ENCODE measurements at places on chromosomes 6 and 20.

GRCh38 chr6:30626484-30627366 lies at the start of gene ATAT1:
Gene ATAT1 (plus strand): TSS chr6:30626874.
- peak; percentile 91 for DNase-seq

GRCh38 chr6:108295676-108296075 lies 822 bp downstream of the AFG1L start:
- no peak for DNase-seq

DNA sequence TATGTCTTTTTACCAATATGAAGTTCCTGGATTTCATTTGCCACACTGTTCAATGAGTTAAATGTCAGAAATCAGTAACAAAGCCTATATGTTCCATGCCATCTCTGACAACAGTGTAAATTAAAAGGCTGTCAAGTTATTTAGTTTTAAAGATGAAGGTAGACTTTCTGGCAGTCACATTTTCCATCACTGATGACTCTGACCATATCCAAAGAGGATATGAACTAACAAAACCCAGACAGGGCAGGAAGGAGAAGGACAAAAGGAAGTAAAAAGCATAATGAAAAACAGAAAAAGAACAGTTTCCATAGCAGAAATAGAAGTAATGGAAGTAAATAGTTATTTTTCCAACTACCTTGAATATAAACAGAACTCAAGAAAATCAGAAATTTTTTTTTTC lies 242.3 kb downstream of the UBE3D start:
- DNase-seq = no peak

- no peak for DNase-seq
Measured at GRCh38 chr6:19333936-19334335, 503.2 kb upstream of the ID4 start.

GRCh38 chr20:17873410-17874270 lies 95.0 kb downstream of the SNX5 start:
- DNase-seq = no peak

DNA sequence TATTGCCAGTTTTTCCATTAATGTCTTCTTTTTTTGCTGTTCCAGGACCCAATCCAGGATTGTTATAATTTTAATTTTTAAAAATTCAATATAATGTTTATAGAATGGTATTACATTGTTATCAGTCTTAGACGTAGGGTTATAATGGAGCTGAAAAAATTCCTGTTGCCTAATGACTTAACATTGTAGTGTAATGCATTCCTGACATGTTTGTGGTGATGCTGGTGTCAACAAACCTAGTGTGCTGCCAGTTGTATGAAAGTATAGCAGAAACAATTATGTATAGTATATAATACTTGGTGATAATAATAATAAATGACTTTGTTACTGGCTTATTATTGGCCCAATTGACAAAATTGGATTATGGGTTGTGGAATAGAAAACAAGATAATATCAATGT lies 30.4 kb downstream of the KIZ start:
- no peak for DNase-seq

GRCh38 chr20:24840121-24840713 lies 108.9 kb upstream of the CST7 start:
- DNase-seq = no peak

GRCh38 chr6:108179741-108180140 lies 13.9 kb downstream of the NR2E1 start:
- no peak for DNase-seq

GRCh38 chr6:19450651-19451050 lies 386.5 kb upstream of the ID4 start:
- no peak for DNase-seq

GRCh38 chr6:162715601-162716000 lies 12.0 kb downstream of the PRKN start:
- DNase-seq = no peak

- no peak for DNase-seq
Measured at GRCh38 chr6:90229331-90230010, 67.2 kb downstream of the BACH2 start.

DNA sequence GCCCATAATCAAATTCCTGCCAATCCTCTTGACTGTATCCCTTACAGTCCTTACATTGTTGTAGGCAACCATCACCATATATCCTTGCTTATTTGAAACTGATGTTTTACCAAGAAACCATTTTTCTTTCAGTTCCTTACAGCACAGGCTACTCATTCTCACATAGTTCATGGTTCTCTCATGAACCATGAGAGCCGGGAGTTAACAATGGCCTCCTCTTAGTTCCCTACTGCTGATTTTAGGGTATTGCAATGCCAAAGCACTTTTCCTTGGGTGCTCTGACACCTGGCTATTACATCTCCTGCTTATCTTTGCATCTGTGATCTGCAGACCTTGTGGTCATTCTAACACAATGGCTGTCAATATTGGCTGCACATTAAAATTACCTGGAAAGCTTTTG lies 133.4 kb downstream of the MYB start:
- peak; percentile 20 for DNase-seq

DNA sequence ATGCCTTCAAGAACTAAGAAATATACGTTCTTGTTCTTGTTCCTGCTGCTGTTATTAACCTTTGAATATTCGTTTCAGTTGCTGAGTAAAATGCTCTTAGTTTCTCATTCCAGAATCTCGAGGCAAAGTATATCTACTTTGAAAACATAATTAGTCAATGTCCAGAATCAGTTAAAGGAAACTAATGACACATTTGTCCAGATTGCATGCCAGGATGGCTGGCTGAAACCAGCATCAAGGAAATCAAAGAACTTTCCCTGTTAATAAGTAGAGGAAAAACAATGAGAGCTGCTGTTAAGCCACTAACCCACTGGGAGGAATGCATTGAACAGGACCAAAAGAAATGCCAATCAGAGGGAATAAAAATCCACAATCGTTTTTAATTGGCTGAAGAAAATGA lies 196.9 kb downstream of the ALDH8A1 start:
- DNase-seq = no peak

DNA sequence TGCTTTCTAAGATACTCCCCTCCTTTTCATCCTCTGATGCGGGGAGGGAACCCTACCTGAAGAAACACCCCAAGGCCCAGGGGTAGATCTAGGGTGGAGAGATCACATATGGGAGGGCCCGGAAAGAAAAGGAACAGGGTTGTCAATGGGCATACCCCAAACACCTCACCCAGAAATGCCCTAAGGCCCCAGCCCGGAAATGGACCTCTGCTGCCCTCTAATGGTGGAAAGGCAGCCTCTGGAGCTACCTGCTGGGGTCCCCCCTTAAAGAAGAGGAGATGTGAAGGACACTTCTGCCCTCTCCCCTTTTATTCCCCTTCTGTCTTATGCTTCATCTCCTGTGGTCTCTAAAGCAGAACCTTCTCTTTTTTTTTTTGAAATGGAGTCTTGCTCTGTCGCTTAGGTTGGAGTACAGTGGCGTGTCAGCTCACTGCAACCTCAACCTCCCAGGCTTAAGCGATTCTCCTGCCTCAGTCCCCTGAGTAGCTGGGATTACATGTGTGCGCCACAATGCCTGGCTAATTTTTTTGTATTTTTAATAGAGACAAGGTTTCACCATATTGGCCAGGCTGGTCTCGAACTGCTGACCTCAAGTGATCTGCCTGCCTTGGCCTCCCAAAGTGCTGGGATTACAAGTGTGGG lies 458 bp upstream of the ARMC12 start:
- DNase-seq = peak; percentile 79

DNA sequence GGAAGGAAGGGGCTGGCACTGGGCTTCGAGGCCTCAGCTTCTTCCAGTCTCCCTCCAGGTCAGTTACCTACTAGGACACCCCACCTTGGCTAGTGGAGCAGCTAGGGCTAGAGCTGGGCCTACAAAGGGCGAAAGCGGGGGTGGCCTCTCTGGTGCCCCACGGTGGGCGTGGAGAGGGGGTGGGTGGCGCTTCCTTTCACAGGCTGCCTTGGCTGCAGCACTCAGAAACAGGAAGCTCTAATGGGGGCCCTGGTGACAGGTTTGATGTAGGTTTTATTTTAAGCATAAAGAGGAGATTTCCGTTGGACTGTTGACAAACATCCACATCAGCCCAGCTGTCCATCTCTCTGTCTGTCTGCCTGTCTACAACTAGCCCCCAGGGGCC lies 13.4 kb downstream of the FAM110A start:
- DNase-seq = peak; percentile 66

DNA sequence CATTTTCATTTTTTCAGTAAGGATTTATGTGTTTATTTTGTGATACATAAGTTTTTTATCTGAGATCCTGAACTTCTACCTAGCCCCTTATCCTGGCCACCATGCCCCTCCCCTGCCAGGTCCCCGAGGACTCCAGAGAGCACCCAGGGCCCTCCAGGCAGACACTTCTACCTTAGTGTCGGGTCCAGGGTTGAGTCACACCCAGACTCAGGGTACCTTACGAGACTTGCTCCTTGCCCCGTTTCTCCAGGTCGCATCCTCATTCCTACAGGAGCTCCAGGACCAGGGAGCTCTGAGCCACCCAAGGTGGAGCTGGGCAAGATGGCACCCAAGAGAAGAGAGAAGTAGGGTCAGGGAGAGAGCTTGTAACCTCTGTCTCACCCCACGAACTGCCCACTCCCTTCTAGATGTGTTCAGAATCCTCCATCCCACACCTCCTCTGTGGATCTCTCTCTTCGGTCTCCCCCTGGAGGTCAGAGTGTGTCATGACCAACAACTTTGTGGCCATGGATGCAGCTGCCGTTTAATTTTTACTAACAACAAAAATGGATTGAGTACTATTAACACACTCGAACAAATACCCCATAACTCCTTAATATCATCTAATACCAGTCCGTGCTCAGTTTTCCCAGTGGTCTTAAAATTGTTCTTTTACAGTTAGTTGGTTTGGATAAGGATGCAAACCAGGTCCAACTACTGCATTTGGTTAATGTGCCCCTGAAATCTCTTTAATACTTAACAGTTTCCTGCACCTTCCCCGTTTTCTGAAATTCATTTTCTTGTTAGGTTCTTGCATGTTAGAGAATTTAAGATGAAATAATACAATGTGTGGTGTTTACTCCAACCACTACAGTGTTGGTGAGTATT lies 130.6 kb upstream of the INSM1 start:
- peak; percentile 73 for DNase-seq

- DNase-seq = peak; percentile 5
Measured at GRCh38 chr20:15857173-15857784, 716.0 kb downstream of the KIF16B start.

DNA sequence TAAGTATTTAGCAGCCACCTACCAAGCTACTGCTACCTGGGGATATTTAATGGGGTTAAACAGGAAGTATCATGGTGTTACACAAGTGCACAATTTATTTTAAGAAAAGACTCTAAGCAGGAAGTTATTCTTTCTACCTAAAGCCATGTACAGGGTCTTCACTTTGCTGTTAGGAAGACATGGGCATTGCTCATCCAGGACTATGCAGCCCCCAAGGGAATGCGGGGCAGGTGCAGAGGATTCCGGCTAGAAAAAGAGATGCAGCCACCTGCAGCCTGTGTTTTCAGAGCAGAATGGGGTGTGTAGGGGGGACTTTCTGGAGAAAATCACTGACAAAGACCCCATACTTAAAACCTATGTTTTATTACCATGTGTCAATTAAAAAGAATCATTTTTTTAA lies 399.1 kb upstream of the NOX3 start:
- no peak for DNase-seq

GRCh38 chr6:108453601-108454185 lies 107.0 kb upstream of the FOXO3 start:
- no peak for DNase-seq

- no peak for DNase-seq
Measured at GRCh38 chr6:142803032-142803431, 141.9 kb downstream of the HIVEP2 start.
